Stimulated activated CD4-positive, alpha-beta T cell treated with anti-CD3 and anti-CD28 coated beads, Interleukin-12 subunit alpha, Interleukin-12 subunit beta, amount 100 ng/mL, for 4 hours (primary cell): ENCODE measurements at places on chromosomes 13 and 19.

DNA sequence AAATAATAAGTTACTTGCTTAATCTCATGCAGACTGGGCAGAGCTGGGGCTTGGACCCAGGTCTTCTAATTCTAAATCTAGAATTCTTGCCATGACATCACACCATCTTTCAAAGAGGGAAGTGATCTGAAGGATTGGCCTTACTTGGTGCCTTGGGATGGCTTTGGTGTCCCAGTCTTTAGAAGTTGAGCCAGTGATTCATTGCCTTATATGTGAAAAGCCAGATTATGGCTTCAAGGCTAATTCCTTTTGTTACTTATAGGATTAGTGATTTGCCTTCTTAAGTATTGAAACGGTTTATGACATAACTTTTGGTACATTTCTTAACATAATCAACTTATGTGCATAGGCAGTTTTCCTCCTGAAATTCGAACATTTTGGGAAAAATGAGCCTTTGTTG, 14.9 kb downstream of the COG3 start:
- DNase-seq, result no peak

- peak; percentile 84 for DNase-seq
Measured at GRCh38 chr19:14571695-14572490, at the start of gene NDUFB7. Gene NDUFB7, minus strand, starts transcription at chr19:14572066. Its CDS starts 66 bp downstream, at chr19:14572000.

DNA sequence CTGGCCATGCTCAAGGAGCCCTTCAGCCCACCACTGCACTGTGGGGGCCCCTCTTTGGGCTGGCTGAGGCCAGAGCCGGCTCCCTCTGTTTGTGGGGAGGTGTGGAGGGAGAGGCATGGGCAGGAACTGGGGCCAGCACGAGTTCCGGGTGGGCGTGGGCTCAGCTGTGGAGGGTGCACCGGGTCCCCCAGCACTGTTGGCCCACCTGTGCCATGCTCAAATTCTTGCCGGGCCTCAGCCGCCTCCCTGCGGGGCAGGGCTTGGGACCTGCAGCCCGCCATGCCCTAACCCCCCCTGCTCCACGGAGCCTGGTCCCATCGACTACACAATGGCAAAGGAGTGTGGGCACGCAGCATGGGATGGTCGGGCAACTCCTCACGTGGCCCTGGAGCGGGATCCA, 38.8 kb upstream of the TNFRSF19 start:
- no peak for DNase-seq

DNA sequence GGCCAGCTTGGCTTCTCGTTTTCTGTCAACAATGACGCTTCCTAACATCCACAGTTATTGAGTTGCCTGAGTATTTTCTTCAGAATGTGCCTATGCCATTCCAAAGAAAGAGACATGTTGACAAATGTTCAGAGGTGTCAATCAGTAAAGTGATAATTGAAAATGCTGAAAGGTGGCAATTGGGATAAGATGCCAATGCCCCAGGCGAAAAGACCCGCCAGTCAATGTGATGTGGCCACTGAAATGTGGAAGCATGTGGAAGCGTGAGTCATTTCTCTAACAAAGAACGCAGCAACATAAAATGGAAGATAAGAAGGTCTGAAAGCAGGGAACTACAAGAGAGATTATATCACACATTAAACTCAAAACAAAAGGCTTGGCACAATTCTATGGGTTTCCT, 882.2 kb upstream of the SLC10A2 start:
- no peak for DNase-seq

GRCh38 chr13:98976338-98976737, 1.5 kb downstream of the DOCK9 start:
- no peak for DNase-seq

GRCh38 chr19:3411636-3412035, 45.3 kb downstream of the NFIC start:
- DNase-seq, result no peak

GRCh38 chr19:16136185-16136999, 7.1 kb upstream of the HSH2D start:
- no peak for DNase-seq

DNA sequence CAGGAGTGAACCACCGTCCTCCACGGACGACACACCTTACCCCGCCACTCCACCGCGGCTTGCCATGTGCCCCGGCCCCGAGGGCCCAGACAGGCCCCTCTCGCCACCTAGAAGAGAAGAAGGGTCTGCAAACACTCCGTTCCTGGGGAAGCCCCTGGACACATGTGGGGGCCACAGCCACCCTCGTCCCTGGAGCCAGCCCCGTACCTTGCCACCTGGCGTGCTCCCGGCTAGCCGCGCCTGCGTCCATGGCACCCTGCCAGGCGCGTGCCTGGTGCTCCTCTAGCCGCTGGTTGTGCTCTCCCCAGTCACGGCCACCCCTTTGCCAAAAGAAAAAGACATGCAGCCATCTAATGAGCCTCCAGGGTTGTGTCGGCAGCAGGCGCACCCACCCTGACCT, 19.9 kb upstream of the TINCR start:
- no peak for DNase-seq

DNA sequence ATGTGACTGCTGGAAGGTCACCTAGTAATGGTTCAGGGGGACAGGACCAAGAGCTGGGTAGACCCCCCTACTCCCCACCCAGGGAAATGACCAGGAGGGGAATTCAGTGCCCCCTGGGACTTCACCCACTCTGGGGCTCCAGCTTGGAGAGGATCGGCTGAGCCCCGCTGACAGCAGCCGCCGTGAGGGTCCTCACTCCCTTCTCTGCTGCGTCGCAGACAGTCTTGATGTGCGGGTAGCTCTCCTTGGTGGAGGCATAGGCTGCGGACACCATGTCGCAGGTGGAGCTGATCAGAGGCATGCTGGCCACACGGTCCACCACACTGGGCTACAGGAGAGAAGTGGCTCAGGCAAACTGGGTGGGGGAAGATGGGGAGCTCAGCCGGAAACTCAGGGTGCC, 7.8 kb downstream of the PLIN3 start:
- DNase-seq, result no peak

DNA sequence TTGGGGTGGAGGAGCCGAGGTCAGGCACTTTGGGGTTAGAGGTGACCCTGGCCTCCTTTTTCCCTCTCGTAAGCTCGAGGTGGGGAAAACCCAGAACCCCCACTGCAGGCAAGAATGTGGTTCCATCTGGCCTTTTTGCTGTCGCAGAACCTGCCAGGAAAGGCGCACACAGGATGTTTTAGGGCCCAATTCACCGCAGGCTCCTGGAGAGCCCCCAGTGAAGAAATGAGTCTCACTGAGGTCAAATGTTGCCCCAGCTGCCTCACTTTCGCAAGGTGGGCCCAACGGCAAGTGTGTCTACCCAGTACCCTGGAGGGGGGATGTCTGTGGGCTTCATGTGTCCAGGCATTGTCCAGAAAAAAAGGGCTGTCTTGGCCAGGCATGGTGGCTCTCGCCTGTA, 61.8 kb downstream of the PEX11G start:
- no peak for DNase-seq

DNA sequence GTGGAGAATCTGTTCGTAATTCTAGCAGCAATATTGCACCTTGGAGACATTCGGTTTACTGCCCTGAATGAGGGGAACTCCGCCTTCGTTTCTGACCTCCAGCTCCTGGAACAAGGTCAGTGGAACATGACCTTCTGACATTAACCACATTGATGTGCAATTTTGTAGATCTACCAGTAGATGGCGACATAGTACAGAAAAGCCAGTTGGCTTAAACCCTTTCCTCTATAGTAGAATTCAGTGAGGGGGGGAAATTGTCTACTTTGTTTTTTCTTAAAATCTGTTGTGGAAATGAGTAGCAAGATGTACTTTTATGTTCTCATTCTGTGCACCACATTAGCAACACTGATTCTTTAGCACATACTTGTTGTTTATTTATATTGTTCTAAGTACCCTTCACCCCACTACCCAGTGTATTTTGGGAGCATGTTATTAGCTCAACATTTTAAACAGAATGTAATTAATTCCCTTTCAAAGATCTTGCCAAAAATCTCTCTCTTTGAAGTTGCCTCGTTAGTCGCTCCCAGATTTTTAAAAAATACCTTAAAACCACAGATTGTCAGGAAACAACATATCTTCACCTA, 332.2 kb downstream of the MYO16 start:
- DNase-seq, result no peak

DNA sequence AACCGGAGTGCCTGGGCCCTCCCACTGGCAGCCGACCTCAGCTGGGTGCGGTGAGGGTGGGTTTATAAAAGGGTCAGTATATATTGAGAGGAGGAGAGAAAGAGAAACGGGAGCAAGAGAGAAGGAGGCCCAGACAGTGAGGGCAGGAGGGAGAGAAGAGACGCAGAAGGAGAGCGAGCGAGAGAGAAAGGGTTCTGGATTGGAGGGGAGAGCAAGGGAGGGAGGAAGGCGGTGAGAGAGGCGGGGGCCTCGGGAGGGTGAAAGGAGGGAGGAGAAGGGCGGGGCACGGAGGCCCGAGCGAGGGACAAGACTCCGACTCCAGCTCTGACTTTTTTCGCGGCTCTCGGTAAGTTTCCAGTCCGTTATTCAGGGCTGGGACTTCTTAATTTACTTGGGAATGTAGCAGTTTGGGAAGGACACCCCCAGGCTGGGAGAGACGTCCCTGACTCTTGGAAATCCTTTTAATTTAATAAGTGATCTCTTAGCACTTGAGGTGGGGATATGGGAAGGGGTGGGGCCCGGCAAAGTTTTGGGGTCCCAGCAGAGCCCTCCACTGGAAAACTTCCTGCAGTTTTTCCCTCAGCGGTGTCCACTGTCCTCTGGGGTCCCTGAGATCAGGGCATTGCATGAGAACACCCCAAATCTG, at the start of gene EMP3:
EMP3 (plus strand) TSS at position 288 of the 646 bp plus-strand sequence. CDS start 1,293 bp downstream, outside the sequence.
- DNase-seq, result peak; percentile 75

DNA sequence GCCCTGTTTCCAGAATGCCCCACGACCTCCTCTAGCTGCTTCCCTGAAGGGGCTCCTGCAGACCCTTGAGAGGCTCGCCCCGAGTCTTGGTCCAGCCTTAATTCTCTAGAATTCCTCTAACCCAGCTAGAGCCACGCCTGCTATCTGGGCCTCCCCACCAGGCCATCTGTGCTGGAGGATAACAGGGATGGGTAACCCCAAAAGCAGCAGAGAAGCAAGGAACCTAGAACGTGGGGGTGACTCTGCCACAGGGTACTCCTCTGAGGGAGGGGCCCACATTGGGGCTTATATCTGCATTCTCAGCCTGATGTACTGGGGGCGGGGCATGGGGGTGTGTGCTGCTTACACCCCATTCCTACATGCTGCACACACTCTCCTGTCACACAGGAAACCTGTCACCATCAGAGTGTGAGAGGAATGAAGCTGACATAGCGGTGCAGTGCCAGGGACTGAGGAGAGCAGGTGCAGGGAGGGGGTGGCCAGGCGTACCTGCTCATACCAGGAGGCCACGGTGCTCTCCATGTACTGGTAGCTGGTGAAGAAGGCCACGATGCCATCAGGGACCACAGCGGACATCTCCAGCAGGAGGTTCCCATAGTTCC, 13.8 kb downstream of the KLC3 start:
- no peak for DNase-seq

GRCh38 chr19:43625918-43626579, 6.6 kb upstream of the ZNF428 start:
- no peak for DNase-seq

- DNase-seq, result no peak
Measured at GRCh38 chr13:102838982-102839381, 6.8 kb upstream of the ERCC5 start.

DNA sequence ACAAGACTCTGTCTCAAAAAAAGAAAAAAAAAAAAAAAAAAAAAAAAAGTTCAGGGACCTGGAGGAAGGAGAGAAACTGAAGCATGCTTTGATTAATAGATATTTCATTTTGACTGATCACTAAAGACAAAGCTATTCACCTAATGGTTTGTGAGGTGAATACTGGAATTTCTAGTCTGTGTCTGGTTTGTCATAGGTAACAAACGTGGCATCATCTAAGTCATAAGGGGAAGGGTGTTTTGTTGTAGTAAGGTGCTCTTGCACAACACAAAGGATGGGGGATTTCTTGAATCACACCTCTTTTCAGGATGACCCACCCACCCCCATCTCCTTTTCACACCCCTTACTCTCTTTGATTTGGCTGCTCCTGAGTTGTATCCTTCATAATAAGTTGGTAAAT, 13.8 kb upstream of the ZNF69 start:
- no peak for DNase-seq

DNA sequence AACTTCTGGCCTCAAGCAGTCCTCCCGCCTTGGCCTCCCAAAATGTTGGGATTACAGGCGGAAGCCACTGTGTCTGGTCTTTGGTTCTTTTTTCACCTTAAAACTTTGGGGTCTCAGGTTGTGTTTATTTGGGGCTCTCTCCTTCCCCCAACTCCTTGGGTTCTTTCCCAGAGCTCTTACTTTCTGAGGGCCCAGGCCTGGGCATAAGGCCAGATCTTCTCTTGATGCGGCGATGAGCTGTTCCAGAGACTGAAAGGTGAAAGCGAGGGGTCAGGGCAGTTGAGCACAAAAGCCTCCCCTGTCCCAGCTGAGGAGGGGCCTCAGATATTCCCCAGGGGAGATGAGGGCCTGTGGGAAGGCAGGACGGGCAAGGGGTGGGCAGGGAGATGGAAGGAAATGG, 7.1 kb downstream of the POLR1G start:
- no peak for DNase-seq

DNA sequence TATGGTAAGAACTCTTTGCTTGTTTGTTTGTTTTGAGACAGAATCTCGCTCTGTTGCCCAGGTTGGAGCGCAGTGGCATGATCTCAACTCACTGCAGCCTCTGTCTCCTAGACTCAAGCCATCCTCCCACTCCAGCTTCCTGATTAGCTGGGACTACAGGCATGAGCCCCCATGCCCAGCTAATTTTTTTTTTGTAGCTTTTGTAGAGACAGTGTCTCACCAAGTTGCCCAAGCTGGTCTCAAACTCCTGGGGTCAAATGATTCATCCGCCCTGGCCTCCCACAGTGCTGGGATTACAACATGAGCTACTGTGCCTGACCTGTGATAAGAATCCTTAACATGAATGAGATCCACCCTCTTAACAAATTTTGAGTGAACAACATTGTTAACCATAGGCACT, 183.9 kb upstream of the TSHZ3 start:
- DNase-seq, result no peak

GRCh38 chr13:41568143-41568971, 111.0 kb downstream of the RGCC start:
- DNase-seq, result no peak

DNA sequence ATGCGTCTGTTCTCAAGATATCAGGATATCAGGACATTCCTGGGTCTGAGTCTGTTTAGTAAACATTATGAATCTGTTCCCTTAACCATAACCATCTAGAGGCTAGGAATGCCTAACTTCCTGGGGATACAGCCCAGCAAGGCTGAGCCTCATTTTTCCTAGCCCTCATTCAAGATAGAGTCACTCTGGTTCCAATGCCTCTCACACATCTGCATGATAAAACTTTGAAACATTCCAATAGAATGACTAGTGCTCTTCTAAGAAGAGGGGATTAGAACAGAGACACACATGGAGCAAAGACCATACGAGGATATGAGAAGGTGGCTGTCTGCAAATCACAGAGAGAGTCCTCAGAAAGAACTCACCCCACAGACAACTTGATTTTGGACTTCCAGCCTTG, 20.6 kb upstream of the CABP5 start:
- DNase-seq, result no peak

GRCh38 chr13:99301913-99302636, 5.1 kb downstream of the GPR183 start:
- no peak for DNase-seq
